Fibroblast of the conjunctiva (primary cell): ENCODE measurements at places on chromosomes 11 and 22.

GRCh38 chr22:41360126-41360525 lies 21.6 kb upstream of the TEF start:
- no peak for DNase-seq

GRCh38 chr11:64060263-64060860 lies 24.6 kb downstream of the FLRT1 start:
- DNase-seq = no peak

GRCh38 chr22:49619301-49619700 lies 208.4 kb downstream of the BRD1 start:
- DNase-seq = no peak

- DNase-seq = no peak
Observed at GRCh38 chr11:94184362-94184761, 55.7 kb downstream of the PANX1 start.

DNA sequence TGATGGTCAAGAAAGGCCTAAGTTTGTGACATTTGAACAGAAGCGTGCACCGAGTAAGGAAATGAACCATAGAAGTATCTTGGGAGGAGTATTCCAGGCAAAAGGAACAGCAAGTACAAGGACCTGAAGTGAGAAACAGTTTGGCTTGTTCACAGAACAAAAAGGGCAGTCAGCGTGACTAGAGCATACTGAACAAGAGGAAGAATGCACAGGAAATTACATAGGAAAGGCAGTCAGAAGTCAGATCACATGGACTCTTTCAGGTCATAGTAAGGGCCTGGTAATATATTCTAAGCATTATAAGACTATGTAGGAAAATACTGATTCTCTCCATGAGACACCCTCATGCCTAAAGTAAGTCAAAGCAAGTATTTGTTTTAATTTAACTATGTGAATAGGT lies 52.3 kb upstream of the GAB2 start:
- DNase-seq = no peak

GRCh38 chr11:75503531-75504099 lies 22.1 kb downstream of the GDPD5 start:
- no peak for DNase-seq

DNA sequence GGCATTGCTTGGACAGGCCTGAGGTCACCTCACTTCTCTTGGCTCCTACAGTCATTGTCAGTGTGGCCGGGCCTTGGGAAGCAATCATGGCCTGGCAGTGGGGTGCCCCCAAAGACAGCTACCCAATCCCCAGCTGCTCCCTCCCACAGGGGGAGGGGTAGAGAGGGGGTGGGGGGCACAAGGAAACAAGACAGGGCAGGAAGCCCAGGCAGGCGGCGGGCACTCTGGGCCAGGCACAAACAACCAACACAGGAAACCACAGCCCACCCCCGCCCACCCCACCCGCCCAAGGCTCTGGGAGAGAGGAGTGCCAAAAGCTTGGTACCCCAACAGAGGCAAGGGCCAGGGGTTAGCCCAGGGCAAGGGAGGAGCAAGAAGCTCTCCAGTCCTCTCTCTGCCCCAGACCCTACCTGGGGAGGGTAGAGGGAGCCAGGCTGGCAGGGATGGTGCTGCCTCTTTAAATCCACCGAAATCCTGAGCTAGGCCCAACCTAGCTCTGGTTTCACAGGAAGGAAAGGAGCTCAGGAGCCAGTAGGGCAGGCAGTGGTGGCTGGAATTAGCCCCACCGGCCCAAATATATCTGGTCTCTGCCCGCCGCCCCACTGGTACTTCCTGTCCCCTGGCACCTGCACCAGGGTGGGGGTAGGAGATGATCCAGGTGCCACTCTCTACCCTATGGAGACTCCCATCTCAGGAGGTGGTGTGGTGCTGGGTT lies 12.2 kb downstream of the BCL9L start:
- DNase-seq = no peak

GRCh38 chr22:36166518-36167220 lies 6.1 kb upstream of the APOL3 start:
- no peak for DNase-seq

- no peak for DNase-seq
Observed at GRCh38 chr11:60971520-60971919, at the start of gene CD6. CD6 (plus strand) TSS chr11:60971680; CDS start chr11:60971866, 186 bp downstream.

DNA sequence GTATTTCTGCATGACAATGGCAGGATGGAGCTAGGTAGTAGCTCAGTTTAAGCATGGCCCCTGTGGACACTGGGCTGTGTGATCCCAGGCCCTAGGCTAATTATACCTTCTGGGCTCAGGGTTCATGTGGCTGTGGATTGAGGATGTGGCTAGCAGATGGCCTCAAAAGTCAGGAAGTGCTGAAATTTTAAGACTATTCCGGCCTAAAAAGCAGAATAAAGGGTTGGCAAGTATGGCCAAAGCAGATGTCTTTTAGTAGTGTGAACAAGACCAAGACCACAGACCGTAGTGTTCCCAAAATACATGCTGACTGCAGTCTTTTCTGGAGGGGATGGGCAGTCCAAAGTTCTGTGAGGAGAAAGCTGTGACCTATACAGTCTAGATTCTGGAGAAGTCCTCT lies 115.7 kb upstream of the RAG2 start:
- DNase-seq = no peak

DNA sequence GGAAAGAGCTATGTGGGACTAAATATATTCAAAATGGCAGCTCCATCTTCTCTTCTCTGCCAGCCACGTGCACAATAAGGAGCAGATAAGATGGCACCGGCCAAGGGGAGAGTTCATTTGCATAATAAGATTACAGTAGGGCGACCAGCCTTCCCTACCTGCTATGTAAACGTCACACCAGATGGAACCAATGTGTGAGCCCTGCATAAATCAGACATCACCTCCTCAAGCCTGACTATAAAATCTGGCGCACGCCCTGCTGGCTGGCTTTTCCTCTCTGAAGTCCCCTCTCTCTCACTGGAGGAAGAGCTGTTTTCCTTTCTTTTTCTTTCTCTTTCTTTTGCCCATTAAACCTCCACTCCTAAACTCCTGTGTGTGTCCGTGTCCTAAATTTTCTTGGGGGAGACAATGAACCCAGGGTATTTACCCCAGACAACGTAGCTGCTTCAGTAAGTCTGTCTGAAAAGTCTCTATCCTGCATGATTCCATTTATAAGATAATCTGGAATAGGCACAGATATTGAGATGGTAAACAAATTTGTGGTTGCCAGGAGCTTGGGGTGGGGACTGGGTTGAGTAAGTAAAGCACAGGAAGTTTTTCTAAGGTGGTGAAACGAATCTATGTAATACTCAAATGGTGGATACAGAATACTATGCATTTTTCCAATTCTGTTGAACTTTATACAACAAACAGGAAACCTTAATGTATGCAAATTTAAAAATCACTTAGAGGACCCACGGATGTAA lies 670.0 kb upstream of the KIRREL3 start:
- no peak for DNase-seq

DNA sequence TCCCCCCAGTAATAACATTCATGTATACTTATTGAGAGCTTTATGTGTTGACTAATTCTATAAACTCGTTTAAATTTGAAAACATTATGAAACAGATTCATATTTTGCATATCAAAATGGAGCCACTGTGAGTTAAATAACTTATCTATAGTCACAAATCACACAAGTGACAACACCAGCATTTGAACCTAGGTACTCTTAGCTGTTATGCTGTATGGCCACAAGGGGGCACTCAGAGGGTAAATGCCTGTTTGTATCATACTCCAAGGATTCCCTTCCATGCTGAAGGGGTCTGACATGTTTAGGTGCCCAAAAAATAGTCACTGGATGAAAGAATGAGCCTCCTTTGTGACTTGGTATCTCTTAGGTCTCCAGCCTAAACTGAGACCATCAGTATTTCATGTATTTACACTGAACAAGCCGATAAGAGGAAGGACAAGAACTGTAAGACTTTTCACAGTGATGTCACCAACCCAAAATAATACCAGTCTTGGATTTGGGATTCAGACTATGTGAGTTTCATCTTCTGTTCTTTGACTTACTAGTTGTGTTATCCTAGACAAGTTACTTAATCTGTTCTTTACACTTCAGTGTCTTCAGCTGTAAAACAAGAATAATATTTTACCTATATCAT lies 12.2 kb upstream of the OR52D1 start:
- peak; percentile 29 for DNase-seq

- DNase-seq = no peak
Observed at GRCh38 chr22:17043521-17043920, 35.5 kb upstream of the GAB4 start.

GRCh38 chr11:25159341-25159740 lies 662.5 kb downstream of the LUZP2 start:
- DNase-seq = peak; percentile 5

- no peak for DNase-seq
Observed at GRCh38 chr11:95418916-95419315, 187.9 kb upstream of the SESN3 start.

GRCh38 chr11:68692115-68692514 lies 7.8 kb downstream of the GAL start:
- no peak for DNase-seq

DNA sequence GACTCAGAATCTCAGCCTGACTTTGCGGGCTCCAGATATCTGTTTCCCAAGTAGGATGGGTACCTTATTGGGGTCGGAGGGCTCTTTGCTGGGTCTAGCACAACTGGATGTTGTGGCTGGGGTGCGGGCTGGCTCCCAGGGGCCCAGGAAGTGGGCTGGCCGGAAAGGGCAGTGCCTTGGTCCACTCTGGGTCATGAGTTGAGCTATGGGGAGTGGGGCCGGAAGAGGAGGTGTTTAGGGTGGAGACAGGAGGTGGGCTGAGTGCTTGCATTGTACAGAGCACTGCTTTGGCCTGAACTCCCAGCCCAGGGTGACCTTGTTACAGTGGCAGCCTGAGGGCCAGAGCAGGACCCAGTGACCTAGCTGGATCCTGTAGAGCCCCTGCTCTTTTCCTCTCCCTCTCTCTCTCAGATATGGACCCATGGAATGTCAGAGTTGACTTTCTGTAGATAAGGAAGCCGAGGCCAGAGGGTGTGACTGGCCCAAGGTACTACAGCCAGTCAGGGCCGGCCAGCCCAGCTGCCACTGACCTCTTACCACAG lies 13.2 kb downstream of the PHLDB1 start:
- no peak for DNase-seq

DNA sequence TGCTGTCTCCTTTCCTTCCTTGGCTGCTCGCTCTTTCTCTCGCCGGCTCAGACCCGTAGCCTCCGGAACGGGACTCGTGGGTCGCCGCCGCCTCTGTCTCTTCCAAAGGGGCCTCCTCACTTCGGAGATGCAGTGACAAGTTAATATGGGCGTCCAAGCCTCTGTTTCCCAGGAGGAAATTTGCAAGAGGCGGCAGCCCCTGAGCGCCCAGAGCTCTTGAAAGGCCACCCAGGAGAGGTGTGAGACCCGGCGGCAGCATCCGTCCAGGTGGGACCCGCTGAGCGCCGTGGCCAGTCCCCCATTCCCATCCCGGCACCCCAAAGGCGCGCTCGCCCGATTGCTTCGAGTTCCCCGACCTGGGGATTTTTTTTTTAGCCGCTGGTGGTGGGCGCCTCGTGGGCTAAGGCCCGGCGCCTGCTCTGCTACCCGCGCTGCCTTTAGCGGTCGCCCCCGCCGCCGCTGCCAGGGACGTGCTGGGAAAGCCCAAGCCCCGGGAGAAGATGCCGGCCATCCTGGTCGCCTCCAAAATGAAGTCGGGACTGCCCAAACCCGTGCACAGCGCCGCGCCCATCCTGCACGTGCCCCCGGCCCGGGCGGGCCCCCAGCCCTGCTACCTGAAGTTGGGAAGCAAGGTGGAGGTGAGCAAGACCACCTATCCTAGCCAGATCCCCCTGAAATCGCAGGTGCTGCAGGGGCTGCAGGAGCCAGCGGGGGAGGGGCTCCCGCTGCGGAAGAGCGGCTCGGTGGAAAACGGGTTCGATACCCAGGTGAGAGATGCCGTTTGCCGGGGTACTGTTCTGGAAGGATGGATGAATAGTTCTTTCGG lies 772 bp downstream of the NAV2 start:
- no peak for DNase-seq

DNA sequence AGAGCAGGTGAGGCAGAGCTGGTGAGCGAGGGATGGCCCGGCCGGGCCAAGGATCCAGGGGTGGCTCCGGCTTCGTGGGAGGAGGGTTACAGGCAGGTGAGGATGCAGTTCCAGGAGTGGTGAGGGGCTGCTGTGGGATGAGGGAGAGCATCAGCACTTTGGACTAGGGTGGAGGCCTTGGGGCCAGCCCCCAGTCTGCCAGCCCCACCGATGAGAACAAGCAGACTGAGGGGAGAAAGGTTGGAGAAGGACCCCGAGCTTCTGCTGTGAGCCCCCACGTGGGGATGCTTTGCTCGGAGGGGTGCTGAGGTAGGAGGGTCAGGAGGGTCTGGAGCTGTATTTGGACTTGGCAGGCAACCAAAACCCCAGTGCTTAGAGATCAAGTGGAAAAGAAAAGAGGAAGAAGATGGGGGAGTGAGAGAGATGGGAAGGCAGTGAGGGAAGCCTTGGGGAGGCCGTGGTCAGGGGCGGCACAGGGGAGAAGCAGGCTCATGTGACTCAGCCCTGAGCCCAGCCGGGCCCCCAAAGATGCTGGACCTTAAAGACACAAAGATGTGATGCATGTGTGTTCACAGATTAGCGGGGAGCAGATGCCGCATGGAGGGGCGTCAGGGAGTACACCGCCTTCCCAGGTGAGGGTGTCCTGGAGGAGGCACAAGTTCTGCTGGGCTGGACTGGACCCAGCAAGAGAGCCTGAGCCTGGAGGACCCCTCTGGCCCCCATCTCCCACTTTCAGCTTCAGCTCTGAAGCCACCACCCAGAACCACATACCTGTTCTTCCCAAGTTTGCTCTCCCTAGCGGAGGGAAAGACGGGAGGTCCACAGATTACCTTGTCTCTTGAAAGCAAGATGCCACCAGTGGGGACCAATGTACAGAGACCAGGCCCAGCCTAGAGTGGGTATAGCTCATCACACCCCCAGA lies 91.3 kb downstream of the CDKN1C start:
- DNase-seq = no peak

DNA sequence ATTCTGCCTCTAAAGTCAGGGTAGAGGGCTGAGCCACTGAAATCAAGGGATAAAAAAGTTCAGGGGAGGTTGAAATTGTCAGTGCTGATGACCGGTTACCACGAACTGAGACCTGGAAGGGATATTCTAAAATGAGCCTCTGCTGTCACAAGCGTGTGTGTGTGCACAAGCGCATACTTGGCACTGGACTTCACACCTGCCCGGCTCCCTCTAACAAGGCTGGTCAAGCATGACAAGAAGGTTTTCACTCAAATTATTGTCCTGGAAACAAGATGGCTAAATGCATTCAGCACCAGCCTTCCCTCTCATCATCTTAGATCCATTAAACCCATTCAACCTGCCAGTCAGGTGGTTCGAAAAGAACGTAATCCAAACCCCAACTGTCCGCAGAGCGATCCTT lies 54.8 kb upstream of the CECR2 start:
- no peak for DNase-seq
